HEK293T (cell line): ENCODE measurements at places on chromosomes 11 and 22.
A peak's percentile ranks its signal among the peaks of the same experiment; 100 is the strongest.

- DNase-seq, result no peak
These were observed 45.7 kb downstream of the CYTH4 start for GRCh38 chr22:37328017-37328416.

DNA sequence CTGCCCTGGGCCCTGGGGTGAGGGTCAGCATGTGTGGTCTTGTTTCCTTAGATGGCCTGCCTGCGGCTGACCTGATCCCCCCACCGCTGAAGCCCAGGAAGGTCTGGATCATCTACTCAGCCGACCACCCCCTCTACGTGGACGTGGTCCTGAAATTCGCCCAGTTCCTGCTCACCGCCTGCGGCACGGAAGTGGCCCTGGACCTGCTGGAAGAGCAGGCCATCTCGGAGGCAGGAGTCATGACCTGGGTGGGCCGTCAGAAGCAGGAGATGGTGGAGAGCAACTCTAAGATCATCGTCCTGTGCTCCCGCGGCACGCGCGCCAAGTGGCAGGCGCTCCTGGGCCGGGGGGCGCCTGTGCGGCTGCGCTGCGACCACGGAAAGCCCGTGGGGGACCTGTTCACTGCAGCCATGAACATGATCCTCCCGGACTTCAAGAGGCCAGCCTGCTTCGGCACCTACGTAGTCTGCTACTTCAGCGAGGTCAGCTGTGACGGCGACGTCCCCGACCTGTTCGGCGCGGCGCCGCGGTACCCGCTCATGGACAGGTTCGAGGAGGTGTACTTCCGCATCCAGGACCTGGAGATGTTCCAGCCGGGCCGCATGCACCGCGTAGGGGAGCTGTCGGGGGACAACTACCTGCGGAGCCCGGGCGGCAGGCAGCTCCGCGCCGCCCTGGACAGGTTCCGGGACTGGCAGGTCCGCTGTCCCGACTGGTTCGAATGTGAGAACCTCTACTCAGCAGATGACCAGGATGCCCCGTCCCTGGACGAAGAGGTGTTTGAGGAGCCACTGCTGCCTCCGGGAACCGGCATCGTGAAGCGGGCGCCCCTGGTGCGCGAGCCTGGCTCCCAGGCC lies 12.7 kb downstream of the TMEM121B start:
- no peak for DNase-seq

DNA sequence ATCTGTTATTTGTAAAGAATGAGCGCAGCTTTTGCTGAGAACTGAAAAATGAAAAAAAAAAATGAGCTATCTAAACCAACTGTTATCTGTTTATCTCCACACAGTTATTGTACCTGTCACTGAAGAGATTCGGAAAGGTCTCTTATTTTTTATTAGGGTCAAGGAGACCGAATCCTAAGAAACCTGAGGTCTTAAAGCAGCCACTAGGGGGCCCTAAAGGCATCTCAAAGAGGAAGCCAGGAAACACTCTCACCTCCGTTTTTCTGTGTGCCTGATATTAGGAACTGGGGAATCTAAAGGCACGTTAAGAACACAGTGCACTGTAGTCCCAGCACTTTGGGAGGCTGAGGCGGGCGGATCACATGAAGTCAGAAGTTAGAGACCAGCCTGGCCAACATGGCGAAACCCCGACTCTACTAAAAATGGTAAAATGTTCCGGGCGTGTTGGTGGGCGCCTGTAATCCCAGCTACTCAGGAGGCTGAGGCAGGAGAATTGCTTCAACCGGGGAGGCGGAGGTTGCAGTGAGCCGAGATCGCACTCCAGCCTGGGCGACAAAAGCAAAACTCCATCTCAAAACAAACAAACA lies 3.5 kb upstream of the LARGE1 start:
- peak; percentile 66 for DNase-seq

DNA sequence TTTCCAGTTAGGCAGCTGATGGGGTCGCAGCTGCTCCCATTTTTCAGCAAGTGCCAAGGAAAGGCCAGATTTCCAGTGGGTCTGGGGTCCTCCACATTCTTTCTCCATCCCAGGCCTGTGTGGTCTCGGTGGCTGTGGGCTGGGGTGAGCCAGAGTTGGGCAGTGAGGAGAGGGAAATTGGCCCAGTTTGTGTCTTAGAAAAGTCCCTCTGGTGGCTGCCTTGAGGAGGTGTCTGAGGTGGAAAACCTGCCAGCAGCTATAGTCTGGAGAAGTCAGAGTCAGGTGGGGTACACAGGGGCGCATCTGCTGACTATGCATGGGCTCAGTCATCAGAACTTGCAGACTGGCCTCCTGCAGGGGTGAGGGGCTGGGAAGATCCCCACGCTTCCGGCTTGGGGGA lies 30.5 kb downstream of the MRGPRD start:
- DNase-seq, result peak; percentile 53

DNA sequence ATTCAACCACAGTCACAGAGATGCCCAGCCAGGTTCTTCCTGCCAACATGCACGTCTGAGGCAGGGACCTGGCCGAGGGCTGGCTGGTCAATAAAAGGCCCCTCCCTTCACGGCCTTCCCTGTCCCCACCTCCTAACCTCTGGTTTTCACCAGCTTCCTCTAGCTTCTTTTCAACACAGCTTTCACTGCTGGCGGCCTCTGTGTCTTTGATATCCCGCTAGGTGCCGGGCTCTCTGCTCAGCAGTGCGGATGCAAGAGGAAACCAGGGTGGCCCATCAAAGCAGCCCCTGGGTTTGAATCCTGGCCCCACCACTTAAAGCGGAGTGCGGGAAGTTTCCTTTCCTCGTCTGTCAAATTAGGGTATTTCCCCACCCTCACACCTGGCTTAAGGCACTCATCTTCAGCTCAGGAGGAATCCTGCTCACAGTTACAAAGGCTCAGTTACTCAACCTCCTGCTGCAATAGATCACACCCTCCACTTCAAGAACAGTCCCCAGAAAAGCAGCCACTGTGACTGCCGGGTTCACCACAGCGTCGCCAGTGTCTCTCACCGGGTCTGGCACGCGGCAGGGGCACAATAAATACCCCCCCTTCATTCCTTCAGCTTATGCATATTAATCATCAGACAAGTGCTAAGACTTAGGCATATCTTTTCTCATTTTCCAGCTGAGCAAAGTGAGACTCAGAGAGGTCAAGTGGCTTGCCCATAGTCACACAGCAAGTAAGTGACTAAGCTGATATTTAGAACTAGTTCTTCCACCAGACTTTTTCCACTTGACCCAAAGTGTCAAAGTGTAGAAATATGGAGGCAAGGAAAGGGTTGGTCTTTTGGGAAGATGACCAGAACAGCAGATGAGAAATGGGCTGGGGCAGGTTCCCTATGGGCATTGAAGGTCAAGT lies 45.7 kb downstream of the TXN2 start:
- no peak for DNase-seq

- DNase-seq, result no peak
These were observed 55.9 kb upstream of the NUP160 start for GRCh38 chr11:47904048-47904447.

DNA sequence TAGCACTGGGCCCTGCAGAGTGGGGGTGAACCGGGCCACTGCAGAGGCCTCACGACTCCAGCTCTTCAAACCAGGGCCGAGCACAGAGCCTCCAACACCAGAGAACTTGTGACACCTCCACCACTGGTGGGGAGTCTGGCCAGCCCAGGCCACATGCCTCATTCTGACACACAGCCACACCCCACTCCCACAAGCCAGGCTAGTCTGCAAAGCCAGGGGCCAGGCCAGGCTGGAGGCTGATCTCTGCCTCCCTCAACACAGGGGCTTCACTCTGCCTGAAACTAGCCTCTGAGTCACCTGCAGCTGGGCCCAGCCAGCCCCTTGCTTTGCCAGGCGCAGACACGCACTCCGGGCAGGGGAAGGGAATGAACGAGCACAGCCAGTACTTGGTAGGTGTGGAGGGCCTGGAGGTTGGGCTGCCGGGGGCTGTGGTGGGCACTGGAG lies 102.9 kb downstream of the MED15 start:
- DNase-seq, result no peak
